Transverse colon (tissue), 4 donors: ENCODE measurements at places on chromosomes 1 and 21. TPM values are rescaled to one million over a fixed set of nuclear protein-coding genes. Genes with fewer than 3 reads are reported as not detected.

- no peak for DNase-seq
Observed at GRCh38 chr1:218845589-218845988, 328.1 kb upstream of the LYPLAL1 start.

- DNase-seq, result no peak
Observed at GRCh38 chr21:32370998-32371766, 21.6 kb downstream of the URB1 start.

- DNase-seq, result no peak
Observed at GRCh38 chr1:9861360-9861759, 37.6 kb upstream of the CLSTN1 start.

- DNase-seq, result no peak
Observed at GRCh38 chr1:167312871-167313270, 92.2 kb downstream of the POU2F1 start.

GRCh38 chr1:224774378-224774777 lies 155.1 kb upstream of the DNAH14 start:
- no peak for DNase-seq

DNA sequence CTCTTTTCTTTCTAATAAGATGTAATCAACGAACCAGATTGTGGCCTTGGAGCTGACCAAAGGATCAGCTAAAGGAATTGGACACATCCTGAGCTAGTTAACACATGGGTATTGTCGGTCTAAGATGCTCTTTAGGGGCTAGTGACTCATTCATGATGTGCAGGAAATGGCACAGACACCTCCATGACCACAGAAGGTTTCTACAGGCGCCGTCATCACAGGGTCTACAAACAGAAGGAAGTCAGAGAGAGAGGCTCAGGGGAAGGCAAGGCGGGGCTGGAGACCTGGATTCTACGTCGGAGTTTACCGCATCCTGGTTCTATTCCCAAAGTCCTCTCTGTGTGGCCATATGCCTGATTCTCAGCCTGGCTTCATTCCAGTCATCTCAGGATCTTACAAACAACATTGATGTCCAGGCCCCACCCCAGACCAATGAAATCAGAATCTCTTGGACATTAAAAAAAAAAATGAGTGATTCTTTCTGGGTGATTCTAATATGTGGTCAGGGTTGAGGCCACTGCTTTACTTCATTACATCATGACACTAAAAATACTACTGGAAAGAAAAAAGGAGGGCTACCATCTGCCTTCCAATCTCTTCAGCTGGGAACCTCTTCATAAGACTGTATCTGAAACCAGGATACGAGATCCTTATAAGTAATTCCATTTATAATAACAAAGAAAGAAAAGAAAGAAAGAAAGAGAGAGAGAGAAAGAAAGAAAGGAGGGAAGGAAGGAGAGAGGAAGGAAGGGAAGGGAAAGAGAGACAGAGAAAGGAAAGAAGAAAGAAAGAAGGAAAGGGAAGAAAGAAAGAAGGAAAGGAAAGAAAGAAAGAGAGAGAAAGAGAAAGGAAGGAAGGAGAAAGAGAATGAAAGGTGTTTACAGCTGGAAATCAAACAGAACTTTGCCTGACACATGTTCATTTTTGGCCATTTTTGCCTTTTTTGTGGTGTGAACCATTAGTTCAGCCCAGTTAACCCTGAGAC lies 11.6 kb upstream of the KCNJ15 start:
- no peak for DNase-seq

The BLZF1 gene
- total RNA-seq, result 14.5 TPM

The ESPN gene
- 368 TPM for total RNA-seq

The HJV gene
- total RNA-seq, result not detected

The PRXL2B gene
- total RNA-seq, result 33.7 TPM
